ENCODE measurements at places on chromosomes 3 and 15.

DNA sequence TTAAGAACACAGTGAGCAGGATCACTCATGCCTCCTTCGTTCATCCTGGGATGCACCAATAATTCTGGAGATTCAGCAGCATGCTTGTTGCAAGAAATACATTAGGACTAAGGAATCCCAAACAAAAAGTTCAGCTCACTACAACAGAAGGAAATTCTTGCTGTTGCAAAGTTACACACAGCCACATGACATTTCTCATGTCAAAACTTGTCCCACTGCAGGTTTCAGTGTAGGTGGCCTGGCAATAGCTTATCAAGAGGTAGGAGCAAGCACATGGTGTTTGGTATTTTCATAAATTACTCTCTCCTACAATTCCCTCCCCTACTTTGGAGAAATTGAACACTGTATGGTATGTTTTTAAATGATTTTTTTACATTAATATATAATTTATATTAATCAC, 399.6 kb upstream of the EPHA3 start:
- DNase-seq, result no peak

- DNase-seq, result no peak
These were observed 172.7 kb downstream of the RPLP1 start for GRCh38 chr15:69625328-69625727.

DNA sequence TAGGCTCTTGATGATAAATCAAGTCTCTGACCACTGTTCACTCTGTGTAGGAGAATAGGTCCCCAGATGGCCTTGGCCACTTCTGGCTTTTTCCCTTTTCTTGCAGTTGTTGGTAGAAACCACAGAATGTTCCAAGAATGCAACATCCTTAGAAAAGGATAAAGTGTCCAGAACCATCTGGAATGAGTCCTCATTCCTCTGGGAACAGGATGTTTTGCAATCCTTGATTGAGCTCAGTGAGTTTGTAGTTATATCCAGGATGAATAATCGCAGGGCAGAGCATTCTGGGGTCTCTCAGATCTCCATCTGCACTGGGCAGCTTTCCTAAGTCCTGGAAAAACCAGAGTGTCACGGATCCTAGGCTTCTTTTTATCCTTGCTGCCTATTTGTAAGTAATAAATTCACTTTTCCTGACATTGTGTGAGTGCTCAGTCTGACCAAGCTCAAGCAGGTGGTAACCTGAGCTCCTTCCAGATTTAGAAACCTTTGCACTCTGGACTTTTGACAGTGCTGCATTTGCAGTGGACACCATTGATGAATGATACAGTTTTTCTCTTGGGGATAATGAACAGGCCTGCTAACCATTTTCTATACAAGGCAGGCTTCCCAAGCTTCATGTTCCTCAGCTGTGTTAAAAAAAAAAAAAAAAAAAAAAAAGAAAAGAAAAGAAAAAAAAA, 1028.6 kb downstream of the OTOL1 start:
- DNase-seq, result no peak

GRCh38 chr3:111338059-111338698, 203.8 kb upstream of the CD96 start:
- peak; percentile 14 for DNase-seq

GRCh38 chr15:38216763-38217162, 35.9 kb upstream of the SPRED1 start:
- no peak for DNase-seq

- DNase-seq, result no peak
These were observed 27.6 kb upstream of the CNBP start for GRCh38 chr3:129211345-129211744.
